Large intestine (tissue), 12 donors: ENCODE measurements at places on chromosomes 13 and 19.
A peak's percentile ranks its signal among the peaks of the same experiment; 100 is the strongest.

GRCh38 chr19:15337202-15337601 is 4.9 kb upstream of the BRD4 start:
- no peak for DNase-seq
- no peaks in the 10 kb centered on the region for H3K27me3 ChIP-seq

DNA sequence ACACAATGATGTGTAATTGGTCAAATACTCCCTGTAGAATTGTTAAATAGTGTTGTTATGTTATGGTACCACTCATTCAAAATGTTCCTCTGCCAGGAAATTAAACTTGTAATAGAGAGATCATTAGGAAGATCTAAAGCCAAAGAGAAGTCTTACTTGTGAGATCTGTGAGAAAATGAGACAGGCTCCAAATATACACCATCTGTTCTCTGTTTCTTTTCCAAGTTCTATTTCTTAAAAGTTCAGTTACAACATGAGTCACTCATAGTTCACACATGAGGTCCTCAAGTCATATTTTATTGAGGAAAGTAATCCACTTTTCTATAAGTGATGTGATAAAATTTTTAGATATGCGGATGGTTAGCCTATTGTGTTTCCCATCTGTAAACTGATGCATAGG is 1038.1 kb upstream of the PRR20A start:
- H3K4me3 ChIP-seq: no peak overlapping the region
- H3K27me3 ChIP-seq: no peaks in the 10 kb centered on the region
- H3K36me3 ChIP-seq: no peaks in the 10 kb centered on the region

DNA sequence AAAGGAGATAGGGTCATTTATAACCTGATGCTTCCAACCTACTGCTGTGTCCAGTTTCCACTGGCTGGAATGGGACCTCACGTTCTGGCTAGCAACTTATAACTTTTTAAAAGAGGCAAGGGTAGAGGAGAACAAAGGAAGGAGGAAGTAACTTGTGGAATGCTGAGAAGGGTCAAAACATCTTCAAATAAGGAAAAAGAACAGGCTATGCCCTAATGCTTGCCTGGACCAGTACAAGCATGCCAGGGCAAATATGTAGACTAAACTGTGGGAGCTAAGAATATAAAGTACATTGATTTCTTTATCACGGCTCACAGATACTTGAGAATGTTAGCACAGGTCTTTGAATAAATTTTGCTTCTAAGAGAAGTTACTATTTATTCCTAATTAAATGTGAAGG is 1.5 kb upstream of the ZNF561 start:
- H3K36me3 ChIP-seq: peaks cover 15% of the 10 kb centered on the region
- no peak for DNase-seq
- no peaks in the 10 kb centered on the region for H3K4me1 ChIP-seq
- no peak overlapping the region for H3K27ac ChIP-seq
- no peaks in the 10 kb centered on the region for H3K27me3 ChIP-seq

- no peak overlapping the region for H3K27ac ChIP-seq
- H3K4me3 ChIP-seq: no peak overlapping the region
- H3K4me1 ChIP-seq: no peaks in the 10 kb centered on the region
- H3K27me3 ChIP-seq: no peaks in the 10 kb centered on the region
- H3K36me3 ChIP-seq: no peaks in the 10 kb centered on the region
Measured at GRCh38 chr13:86946734-86947133, 724.4 kb upstream of the SLITRK5 start.

GRCh38 chr13:79126706-79127105 is 279.3 kb downstream of the RBM26 start:
- H3K4me1 ChIP-seq: no peaks in the 10 kb centered on the region
- H3K36me3 ChIP-seq: no peaks in the 10 kb centered on the region
- DNase-seq: no peak
- H3K27ac ChIP-seq: no peak overlapping the region

DNA sequence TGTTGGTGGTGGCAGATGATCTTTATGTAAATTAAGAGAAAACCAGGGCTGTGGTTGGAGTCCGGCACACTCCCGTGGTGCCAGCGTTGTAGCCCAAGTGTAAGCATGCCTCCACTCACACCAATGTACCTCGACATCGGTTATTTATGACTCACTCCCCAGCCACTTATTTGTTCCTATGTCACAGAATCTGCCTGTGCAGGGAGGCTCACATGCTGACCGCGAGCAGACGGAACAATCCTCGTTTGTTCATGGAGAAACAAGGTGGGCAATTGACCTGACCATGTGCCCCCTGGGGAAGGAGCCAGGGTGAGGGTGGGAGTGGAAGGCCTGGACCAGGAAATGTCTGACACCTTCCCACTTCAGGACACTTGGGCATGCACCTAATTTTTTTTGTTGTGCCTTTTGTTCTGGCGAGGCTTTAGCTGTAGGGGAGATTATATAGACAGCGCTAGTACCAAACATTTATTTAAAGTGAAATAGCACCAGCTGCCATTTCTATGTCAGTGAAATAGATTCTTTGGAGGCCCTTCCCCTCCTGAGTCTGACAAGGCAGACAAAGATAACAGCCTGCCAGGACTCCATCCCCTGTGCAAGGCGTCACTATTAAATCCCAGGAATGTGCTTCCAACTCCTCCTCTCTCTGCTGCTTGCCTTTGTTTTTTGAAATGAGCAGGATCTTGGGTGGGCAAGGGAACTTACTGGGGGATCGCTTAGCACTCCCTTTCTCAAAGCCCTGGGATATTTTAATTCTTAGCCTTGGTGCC is 394.2 kb downstream of the FGF9 start:
- no peaks in the 10 kb centered on the region for H3K27me3 ChIP-seq
- no peak overlapping the region for H3K27ac ChIP-seq

- H3K4me3 ChIP-seq: no peak overlapping the region
- no peak overlapping the region for H3K27ac ChIP-seq
- no peaks in the 10 kb centered on the region for H3K27me3 ChIP-seq
- H3K36me3 ChIP-seq: no peaks in the 10 kb centered on the region
Measured at GRCh38 chr13:39765801-39766463, 110.5 kb downstream of the COG6 start.

DNA sequence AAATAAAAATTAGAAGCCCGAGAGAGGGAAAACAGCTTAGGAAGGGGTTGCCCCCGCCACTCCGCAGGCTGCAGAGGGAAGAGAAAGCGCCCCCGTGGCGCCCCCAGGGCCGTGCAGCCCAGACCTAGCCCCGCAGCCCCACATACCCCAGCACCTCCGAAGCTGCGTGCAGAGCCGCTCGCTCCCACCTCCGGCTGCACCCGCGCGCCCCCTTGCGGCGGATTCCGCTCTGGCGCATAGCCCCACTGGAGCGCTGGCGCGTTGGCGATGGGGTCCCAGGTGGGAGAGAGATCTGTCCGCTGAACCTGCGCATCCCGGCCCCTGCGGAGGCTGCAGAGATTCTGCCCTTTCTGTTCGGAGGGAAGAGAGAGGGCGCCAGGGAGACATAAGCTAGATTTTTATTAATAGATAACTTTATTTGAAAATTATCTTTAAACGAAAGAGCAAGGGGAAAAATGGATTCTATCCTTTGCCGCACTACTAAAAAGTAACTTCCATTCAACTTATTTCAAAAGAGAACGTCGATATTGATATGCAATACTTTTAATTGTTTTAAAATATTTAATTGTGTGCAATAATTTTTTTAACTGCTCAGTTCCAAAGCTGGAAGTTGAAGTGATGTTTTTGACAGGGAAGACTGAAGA is 11.7 kb upstream of the CLN5 start:
- H3K36me3 ChIP-seq: no peaks in the 10 kb centered on the region
- no peaks in the 10 kb centered on the region for H3K4me1 ChIP-seq
- peaks cover 8% of the 10 kb centered on the region for H3K27me3 ChIP-seq
- H3K4me3 ChIP-seq: peak overlapping the region; percentile 13

- no peak overlapping the region for H3K4me3 ChIP-seq
- DNase-seq: no peak
- H3K36me3 ChIP-seq: peaks cover 9% of the 10 kb centered on the region
- H3K4me1 ChIP-seq: no peaks in the 10 kb centered on the region
Measured at GRCh38 chr13:97266772-97267417, 44.8 kb downstream of the MBNL2 start.
